ENCODE measurements at places on chromosomes 12 and 14. TPM values are rescaled to one million over a fixed set of nuclear protein-coding genes. Genes with fewer than 3 reads are reported as not detected.

SDR9C7 gene
- total RNA-seq, result not detected

AQP2 gene
- not detected for total RNA-seq

HAL gene
- total RNA-seq, result 1.4 TPM

UBR7 gene
- total RNA-seq, result 18.0 TPM

SLC8A3 gene
- total RNA-seq, result 0.23 TPM

RTL1 gene
- not detected for total RNA-seq

SOCS2 gene
- 22.5 TPM for total RNA-seq

DNA sequence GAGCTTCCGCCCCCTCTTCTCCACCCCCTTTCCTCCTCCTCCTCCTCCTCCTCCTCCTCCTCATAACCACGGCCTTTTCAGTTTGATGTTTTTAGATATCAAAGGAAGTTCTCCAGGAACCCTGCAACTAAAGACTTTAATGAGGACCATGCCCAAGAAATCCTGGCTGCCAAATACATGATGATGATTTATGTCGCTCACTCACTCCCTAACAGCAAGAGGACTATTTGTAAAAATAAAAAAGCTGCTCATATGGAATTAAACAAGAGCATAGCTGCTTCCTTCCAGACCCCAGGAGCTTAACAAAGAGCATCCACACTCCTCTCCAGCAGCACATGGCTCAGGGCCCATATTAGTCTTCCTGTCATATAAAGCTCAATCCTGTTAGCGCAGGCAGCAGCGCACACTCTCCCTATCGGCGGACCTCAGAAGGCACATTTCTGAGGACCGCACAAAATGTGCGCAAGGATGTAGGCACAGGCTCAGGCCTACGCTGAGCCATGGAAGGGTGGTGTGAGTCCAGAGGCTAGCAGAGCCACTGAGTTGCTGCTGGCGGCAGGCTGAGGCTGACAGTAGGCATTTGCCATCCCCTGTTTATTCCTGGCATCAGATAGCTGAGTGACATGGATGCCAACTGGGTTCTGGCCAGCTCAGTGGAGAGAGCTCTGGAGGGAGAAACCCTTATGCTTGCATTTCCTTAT is 232.8 kb downstream of the MSRB3 start:
- no peak overlapping the region for H3K27ac ChIP-seq
- no peaks in the 10 kb centered on the region for H3K4me1 ChIP-seq
- no peak overlapping the region for H3K4me3 ChIP-seq
- DNase-seq, result peak; percentile 48
- no peaks in the 10 kb centered on the region for H3K27me3 ChIP-seq
- H3K36me3 ChIP-seq, result no peaks in the 10 kb centered on the region

DNA sequence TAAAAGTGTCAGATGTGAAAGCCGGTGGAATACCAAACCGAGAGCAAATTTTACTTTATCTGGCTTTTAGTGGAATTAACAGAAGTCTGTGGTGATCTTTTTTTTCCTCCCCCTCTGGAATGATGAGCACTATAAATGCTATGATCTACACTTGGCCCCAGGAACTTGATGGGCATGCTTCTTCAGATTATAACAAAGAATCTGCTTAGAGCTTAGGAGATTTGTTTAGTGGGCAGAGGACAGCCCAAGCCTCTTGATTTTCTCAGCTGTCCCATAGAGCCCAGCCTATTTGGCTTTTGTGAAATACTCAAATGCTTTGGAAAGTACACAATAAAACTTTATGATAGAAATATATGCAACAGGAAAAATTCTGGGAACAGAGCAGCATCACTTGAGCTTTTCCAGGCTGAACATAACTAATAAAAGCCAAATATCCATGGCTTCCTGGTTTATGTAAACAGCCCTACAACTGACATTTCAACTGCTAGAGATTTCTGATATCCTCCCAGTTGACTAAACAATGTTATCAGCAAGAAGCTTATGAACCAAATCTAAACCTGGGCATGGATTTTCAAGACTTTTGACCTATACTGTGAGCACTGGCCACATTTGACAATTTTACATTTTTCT is 149.6 kb downstream of the PLXNC1 start:
- no peak for DNase-seq
- H3K27ac ChIP-seq, result no peak overlapping the region
- H3K4me3 ChIP-seq, result no peak overlapping the region
- no peaks in the 10 kb centered on the region for H3K36me3 ChIP-seq
- H3K4me1 ChIP-seq, result no peaks in the 10 kb centered on the region
- H3K27me3 ChIP-seq, result no peaks in the 10 kb centered on the region

GRCh38 chr14:105447651-105448640 is 26.7 kb upstream of the CRIP2 start:
- DNase-seq, result no peak
- H3K27ac ChIP-seq, result no peak overlapping the region
- H3K27me3 ChIP-seq, result no peaks in the 10 kb centered on the region
- H3K4me1 ChIP-seq, result no peaks in the 10 kb centered on the region
- no peak overlapping the region for H3K4me3 ChIP-seq
- H3K36me3 ChIP-seq, result peaks cover 1% of the 10 kb centered on the region

- no peaks in the 10 kb centered on the region for H3K27me3 ChIP-seq
- no peaks in the 10 kb centered on the region for H3K36me3 ChIP-seq
- H3K4me3 ChIP-seq, result no peak overlapping the region
- DNase-seq, result no peak
These were observed 188.2 kb upstream of the RMST start for GRCh38 chr12:97274386-97274785.

DNA sequence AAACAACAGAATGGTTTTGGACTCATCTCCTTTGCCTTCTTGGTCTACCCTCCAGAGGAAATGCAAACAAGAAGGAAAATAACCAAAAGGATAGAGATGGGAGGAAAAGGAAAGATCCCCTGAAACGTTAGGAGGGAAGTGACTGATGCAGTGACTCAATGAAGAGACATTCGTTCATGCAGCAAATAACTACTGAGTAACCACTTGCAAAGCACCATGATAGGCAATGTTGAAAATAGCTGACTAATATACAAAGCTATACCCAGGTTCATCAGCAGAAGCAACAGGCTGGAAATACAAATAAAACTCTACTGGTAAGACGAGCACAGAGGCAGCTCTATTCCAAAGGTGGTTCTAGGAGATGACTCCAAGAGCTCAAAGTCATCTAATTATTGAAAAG is 41.8 kb downstream of the R3HDM2 start:
- no peak overlapping the region for H3K27ac ChIP-seq
- H3K4me1 ChIP-seq, result no peaks in the 10 kb centered on the region
- H3K4me3 ChIP-seq, result no peak overlapping the region

GRCh38 chr14:78090864-78091263 is 79.3 kb upstream of the NRXN3 start:
- H3K36me3 ChIP-seq, result no peaks in the 10 kb centered on the region
- DNase-seq, result no peak
- no peak overlapping the region for H3K4me3 ChIP-seq
- H3K27ac ChIP-seq, result no peak overlapping the region
- H3K27me3 ChIP-seq, result no peaks in the 10 kb centered on the region

- H3K27ac ChIP-seq, result no peak overlapping the region
- H3K4me1 ChIP-seq, result peaks cover 5% of the 10 kb centered on the region
- DNase-seq, result no peak
- H3K4me3 ChIP-seq, result no peak overlapping the region
- no peaks in the 10 kb centered on the region for H3K27me3 ChIP-seq
These were observed 174.7 kb upstream of the HIF1A start for GRCh38 chr14:61520576-61520975.

GRCh38 chr12:64494998-64495729 is 43.2 kb downstream of the TBK1 start:
- DNase-seq, result no peak
- peaks cover 4% of the 10 kb centered on the region for H3K36me3 ChIP-seq
- H3K4me1 ChIP-seq, result no peaks in the 10 kb centered on the region
- no peaks in the 10 kb centered on the region for H3K27me3 ChIP-seq
- H3K27ac ChIP-seq, result no peak overlapping the region

DNA sequence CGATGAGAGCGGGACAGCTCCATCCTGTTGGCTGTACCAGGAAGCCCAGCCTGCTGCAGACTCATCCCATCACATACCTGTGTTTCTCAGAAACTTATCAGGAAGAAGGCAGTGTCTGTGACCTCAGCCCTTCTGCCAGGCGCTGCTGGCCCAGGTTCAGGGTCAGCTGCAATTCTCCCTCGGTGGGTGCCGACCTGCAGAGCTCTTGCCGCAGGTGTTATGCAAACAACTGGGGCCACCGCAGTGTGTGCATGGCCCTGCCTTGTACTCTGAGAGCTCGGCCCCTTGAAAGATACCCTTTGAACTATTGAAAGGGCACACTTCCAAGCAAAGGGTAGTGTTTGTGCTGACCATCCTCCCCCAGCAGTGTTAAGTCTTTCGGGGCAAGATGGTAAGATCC is 322.2 kb upstream of the DIO3 start:
- no peak overlapping the region for H3K27ac ChIP-seq
- no peaks in the 10 kb centered on the region for H3K4me1 ChIP-seq
- no peak overlapping the region for H3K4me3 ChIP-seq
- H3K27me3 ChIP-seq, result no peaks in the 10 kb centered on the region

GRCh38 chr12:40907115-40907527 is 214.9 kb downstream of the CNTN1 start:
- H3K27me3 ChIP-seq, result no peaks in the 10 kb centered on the region
- no peaks in the 10 kb centered on the region for H3K4me1 ChIP-seq
- no peaks in the 10 kb centered on the region for H3K36me3 ChIP-seq

All from aorta (tissue), 5 donors.